ENCODE measurements at places on chromosomes 4 and X. TPM values are rescaled to one million over a fixed set of nuclear protein-coding genes. Genes with fewer than 3 reads are reported as not detected.

FGFBP2 gene
- 1.0 TPM for total RNA-seq

PPARGC1A gene
- 89.3 TPM for total RNA-seq

SUPT20HL1 gene
- total RNA-seq, result not detected

KIF4A gene
- total RNA-seq, result 0.08 TPM

CT55 gene
- total RNA-seq, result not detected

KLKB1 gene
- total RNA-seq, result 0.49 TPM

TIGD4 gene
- 0.36 TPM for total RNA-seq

ENAM gene
- 1.7 TPM for total RNA-seq

NAA11 gene
- not detected for total RNA-seq

HMX1 gene
- not detected for total RNA-seq

MAOA gene
- 22.8 TPM for total RNA-seq

HPSE gene
- 0.46 TPM for total RNA-seq

BOD1L1 gene
- 15.9 TPM for total RNA-seq

COL4A6 gene
- total RNA-seq, result 1.1 TPM

MAGEE2 gene
- total RNA-seq, result not detected

SLC4A4 gene
- total RNA-seq, result 2.1 TPM

STPG2 gene
- total RNA-seq, result 0.21 TPM

SMIM31 gene
- not detected for total RNA-seq

RBMX2 gene
- total RNA-seq, result 7.7 TPM

FAM9C gene
- total RNA-seq, result 0.04 TPM

PRDM5 gene
- 2.2 TPM for total RNA-seq

Measured in psoas muscle (tissue), 8 donors.